Stimulated activated CD8-positive, alpha-beta memory T cell treated with anti-CD3 and anti-CD28 coated beads, Interleukin-15, amount 100 ng/mL, for 1 hour (primary cell): ENCODE measurements at places on chromosomes 12 and 14.
A peak's percentile ranks its signal among the peaks of the same experiment; 100 is the strongest.

DNA sequence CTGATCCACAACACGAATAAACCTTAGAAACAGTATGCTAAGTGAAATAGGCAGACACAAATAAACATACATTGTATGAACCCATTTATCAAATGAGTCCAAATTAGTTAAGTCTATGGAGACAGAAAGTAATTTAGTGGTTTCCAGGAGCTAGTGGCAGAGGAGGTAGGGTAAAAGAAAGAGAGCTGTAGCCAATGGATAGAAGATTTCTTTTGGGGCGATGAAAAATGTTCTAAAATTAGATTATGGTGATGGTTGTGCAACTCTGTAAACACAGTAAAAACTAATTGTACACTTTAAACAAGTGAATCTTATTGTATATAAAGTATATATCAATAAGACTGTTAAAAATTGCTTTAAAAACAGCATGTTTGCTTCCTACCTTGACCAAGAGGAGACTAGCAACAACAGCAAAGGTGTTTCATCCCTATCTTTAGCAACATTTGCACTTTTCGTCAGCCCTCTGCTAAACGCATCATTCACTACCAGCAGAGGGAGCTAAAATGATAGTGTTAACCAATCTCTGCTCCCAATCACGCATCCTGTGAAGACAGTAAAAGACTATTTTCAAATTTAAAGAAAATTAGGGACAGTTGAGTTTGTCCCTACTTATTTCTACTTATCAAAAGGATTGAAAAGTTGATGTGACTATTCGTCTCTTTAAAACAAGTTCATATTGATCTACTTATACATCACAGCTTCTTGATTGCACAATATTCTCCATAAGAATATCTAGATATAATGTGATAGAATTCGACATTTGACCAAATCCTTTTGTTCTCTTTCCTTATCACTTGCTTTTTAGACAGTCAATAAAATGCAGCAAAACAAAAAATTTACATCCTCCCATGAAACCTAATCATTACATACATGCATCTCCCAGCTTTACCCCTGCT is 24.0 kb upstream of the LGR5 start:
- DNase-seq, result no peak

- DNase-seq, result no peak
Observed at GRCh38 chr14:53538316-53538881, 385.3 kb upstream of the DDHD1 start.

GRCh38 chr14:24430682-24431568 is 1.2 kb downstream of the KHNYN start:
- no peak for DNase-seq

- no peak for DNase-seq
Observed at GRCh38 chr14:51730098-51730497, 78.4 kb downstream of the FRMD6 start.

DNA sequence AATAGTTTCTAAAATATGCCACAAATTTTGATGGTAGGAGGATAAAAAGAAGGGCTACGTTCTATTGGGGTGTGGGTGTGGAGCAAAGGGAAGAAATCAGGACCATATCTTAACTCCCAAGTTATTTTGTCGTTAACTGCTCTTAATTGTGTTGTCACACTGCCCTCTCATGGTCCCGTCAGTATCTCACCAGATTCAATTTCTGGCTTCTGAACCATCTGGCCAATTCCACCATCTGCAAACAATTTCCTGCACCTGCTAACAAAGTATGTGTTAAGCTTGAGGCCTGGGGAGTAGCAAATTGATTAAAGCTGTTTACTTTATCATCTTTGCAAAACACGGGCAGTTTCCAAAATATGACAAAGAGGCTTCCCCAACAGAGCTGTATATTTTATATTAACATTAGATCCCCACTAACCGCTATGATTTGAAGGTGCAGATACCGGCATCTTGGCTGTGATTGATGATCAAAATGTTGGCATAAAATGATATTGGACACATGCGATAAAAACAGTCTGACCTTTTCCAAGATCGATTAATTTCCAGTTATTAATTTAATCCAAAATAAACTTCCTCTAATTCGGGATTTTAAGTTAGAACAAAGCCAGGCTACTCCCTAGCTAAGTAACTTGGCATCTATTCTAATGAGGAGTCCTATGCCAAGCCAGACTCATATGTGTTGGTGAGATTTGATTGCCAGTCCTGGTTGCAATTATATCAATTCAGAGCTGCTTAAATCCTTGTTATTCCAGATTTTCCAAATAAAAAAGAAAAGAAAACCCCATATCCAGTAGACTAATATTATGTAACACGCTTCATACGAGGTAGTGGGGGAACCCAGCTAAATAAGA is 6.9 kb upstream of the DNM1L start:
- no peak for DNase-seq

GRCh38 chr12:19431407-19432308 is 7.6 kb upstream of the AEBP2 start:
- no peak for DNase-seq

DNA sequence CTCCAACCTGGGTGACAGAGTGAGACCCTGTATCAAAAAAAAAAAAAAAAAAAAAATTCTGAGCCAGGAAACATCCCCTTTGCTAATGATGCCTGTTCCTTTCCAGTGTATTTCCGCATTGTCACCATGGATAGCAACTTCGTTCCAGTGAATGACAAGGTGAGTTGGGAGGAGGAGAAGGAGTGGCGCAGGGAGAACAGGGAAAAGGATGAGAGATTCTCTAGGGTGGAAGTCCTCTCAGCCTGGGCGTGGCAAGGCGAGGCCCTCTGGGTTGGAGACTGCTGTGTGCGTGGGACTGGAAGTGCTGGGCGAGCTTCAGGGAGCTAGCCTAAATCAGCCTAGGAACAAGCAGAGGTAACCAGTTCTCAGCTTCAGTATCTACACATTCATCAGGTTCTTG is 7.2 kb downstream of the A2ML1 start:
- DNase-seq, result no peak

- DNase-seq, result no peak
Observed at GRCh38 chr12:39892146-39892545, 213.7 kb downstream of the SLC2A13 start.

GRCh38 chr14:104693482-104694431 is 4.3 kb downstream of the INF2 start:
- no peak for DNase-seq

GRCh38 chr12:123942911-123943648 is 29.6 kb downstream of the CCDC92 start:
- no peak for DNase-seq

- DNase-seq, result no peak
Observed at GRCh38 chr14:104678901-104679705, 10.3 kb upstream of the INF2 start.

DNA sequence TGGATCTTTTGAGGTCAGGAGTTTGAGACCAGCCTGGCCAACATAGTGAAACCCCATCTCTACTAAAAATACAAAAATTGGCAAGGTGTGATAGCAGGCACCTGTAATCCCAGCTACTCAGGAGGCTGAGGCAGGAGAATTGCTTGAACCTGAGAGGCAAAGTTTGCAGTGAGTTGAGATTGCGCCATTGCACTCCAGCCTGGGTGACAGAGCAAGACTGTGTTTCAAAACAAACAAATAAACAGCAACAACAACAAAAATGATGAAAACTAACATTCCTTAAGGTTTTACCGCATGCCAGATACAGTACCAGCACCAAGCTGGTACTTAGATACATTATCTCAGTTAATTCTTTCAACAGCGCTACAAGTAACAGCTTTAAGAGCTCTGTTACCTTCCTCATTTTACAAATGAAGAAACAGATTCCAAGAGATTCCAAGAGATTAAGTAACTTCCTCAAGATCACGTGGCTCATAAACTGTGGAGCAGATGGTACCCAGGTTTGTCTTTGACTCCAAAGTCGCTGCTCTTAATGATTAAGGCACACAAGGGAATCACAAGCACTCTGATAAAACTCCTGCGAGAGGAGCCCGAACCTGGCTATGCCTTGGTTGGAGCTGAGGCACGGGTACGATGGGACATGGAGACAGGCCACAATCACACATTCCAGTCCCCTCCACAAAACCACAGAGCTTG is 17.7 kb upstream of the PLEK2 start:
- DNase-seq, result no peak

GRCh38 chr12:3668479-3669165 is 84.3 kb downstream of the CRACR2A start:
- no peak for DNase-seq

GRCh38 chr12:51390891-51391282 is 319 bp downstream of the GALNT6 start:
- DNase-seq, result no peak

- DNase-seq, result no peak
Observed at GRCh38 chr14:27050208-27050607, 452.4 kb upstream of the NOVA1 start.

DNA sequence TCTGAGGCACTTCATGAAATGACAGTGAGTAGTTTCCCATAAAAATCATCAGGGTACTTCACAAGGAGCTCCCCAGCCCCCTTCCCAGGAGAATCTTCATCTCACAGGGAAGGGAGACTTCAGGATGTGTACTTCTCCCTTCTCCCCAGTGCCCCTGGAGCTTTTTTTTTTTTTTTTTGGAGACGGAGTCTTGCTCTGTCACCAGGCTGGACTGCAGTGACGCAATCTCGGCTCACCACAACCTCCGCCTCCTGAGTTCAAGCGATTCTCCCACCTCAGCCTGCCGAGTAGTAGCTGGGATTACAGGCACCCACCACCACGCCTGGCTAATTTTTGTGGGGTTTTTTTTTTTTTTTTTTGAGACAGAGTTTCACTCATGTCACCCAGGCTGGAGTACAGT is 10.4 kb downstream of the ITPK1 start:
- DNase-seq, result no peak

DNA sequence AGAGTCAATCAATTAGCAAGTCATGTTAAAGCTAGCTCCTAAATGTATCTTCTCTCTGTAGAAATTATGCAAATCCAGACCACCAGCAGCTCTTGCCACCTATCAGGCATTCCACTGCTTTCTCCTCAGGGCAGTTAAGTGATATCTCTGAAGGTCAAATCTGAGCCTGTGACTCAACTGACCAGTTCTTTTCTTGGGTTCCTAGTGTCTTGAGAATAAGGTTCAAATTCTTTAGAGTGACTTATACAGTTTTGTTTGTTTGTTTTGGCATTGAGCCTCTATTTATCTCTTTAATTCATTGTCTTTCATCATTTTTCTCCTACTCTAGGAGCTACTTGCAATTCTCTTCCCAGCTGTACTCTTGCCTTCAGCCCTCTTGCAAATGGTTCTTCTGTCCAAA is 2.5 kb upstream of the LRIG3 start:
- no peak for DNase-seq

GRCh38 chr12:26737487-26738030 is 95.4 kb downstream of the ITPR2 start:
- DNase-seq, result no peak

- DNase-seq, result peak; percentile 53
Observed at GRCh38 chr12:117236456-117237001, 46.3 kb upstream of the FBXO21 start.

DNA sequence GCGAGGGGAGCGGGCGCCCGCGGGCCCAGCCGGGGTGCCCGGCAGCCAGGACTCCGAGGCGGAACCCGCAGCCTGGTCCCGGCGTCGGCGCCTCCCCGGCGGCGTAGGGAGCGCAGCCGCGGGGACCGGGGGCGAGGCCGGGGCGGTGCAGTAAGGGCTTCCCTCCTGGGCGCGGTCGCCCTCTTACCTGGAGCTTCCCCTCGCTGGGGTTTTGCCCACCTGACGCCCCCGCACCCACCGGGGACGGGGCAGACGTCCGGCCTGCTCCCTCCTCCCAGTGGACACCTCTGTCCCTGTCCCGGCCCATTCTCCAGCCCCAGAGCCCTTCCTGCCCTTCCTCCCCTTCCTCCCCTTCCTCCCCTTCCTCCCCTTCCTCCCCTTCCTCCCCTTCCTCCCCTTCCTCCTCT is 413 bp upstream of the TUBA1C start:
- DNase-seq, result no peak

DNA sequence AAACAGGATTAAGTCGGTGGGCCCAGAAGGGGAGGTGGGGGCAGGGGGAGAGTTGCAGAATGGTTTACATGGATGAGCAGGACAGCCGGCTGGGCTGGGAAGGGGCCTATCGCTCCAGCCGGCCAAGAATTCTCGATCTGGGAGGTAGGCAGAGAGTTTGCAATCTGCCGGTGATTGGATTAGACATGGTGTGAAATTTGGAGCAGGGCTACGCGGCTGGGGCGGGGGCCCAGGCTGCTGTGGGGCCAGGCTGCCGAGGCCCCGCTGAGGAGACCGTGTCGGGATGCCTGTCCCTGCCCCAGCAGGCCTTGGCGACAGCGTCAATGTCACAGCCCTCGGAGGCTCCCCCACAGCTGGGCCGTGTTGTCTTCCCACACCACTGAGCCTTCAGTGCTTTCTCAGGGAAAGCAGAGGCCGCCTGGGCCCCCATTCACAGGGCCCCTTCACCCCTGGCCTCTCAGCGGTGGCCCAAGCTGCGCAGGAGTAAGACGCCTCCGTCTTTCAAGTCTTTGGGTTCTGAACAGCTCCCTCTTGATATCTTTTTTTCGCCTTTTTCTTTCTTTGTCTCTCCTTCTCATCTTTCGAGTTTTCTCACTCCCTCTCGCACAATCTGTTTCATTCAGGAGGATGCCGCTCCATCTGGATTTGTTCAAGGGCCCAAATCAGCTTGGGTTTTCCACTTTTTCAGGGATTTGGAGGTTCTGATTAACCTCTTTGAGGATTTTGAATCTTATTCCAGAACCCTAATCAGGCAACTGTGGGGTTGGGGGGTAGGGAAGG is 117.5 kb upstream of the PARP11 start:
- no peak for DNase-seq

DNA sequence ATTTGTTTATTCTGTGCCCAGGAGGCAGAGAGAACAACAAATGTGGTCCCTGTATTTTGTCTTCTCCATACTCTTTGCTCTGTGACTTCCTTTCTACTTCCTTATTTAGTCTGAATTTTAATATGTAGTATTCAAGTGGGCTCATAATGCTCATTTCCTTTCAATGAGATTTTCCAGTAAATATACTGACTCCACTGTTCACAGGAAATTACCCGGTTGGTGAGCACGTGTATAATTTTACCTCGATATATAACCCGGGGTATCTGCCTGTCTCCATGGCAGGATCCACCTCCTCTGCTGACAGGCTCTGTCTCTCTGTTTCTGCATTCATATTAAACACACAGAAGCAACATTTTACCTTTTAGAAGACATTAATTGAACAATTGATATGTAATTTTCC is 166.0 kb downstream of the SLC38A4 start:
- no peak for DNase-seq

- DNase-seq, result no peak
Observed at GRCh38 chr14:41606282-41606531, 469 bp upstream of the LRFN5 start.

DNA sequence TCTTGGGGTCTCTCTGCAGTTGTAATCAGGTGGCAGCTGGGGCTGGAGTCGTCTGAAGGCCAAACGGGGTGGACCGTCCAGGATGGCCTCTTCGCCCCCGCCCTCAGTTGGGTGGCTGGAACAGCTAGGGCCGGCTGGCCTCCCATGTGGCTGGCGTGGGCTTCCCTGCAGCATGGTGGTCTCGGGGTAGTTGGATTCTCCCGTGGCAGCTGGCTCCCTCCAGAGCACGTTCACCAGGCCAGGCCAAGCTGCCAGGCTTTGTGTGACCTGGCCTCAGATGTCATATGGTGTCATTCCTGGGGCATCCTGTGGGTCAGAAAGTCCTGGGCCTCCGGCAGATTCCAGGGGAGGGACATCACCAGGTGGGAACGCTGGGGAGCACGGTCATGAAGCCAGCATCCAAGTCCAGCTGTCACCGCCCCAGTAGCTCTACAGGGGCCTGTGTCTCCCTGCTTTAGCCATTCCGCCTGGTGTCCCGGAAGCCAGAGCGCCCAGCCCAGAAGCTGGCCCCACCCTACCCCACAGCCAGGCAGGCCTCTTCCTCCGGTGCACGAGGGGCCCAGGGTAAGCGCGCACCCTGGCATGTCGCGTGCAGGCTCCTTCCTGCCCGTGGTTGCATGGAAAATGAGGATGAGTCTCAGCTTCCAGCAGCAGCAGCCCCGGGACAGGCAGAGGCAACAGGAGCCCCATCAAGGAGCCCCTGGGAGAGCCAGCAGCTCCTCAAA is 1.3 kb upstream of the NUDT14 start:
- no peak for DNase-seq
